ENCODE measurements at places on chromosomes 16 and 17.

DNA sequence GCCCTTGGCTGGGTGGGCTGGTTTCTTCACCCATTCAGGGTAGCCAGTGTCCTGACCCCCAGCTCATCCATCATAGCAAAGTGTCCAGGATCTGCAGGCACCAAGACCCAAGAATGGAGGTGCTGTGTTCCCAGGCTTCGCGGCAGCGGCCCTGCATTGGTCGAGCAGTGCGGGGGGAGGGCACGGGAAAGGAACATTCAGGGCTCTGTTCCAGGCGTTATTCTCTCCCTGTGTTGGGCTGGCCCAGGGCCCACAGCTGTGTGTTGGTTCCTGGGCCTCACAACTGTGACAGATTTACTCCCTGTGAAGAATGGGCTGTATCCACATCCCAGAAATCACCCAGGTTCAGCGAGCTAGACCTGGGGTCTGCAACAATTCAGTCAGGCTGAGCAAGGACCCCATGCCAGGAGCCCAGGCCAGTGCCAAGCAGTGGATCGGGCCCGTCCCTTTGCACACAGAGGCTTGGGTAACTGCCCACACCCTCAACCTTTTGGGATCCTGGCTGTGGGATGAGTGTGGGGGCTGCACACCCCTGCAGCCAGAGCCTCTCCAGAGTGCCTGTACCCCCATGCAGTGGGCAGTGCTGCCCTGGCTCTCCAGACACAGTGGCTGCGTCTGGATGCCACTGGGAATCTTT lies 10.0 kb downstream of the GPT2 start:
- DNase-seq, result no peak

GRCh38 chr17:75065562-75066151 lies 18.6 kb downstream of the KCTD2 start:
- DNase-seq, result no peak

DNA sequence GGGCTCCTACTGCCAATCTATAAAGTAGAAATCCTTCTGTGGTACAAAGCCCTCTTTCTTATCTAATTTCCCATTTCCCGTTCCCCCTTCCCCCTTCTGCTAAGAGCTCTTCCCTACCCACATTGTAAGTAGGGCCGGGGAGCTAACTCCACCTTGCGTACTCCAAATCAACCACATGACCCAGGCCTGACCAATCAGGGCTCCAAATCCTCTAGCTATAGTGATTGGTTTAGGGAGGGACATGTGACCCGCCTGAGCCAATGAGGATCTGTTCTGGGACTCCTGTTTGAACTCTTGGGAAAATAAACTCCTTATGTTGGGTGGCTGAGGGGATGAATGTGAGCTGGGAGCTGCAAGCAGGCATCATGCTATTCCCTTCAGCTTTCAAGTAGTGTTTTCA lies 40.9 kb upstream of the MEOX1 start:
- DNase-seq, result no peak

- no peak for DNase-seq
Observed at GRCh38 chr17:521561-522325, 169.1 kb upstream of the RPH3AL start.

GRCh38 chr17:81309140-81309858 lies 14.2 kb upstream of the SLC38A10 start:
- no peak for DNase-seq

DNA sequence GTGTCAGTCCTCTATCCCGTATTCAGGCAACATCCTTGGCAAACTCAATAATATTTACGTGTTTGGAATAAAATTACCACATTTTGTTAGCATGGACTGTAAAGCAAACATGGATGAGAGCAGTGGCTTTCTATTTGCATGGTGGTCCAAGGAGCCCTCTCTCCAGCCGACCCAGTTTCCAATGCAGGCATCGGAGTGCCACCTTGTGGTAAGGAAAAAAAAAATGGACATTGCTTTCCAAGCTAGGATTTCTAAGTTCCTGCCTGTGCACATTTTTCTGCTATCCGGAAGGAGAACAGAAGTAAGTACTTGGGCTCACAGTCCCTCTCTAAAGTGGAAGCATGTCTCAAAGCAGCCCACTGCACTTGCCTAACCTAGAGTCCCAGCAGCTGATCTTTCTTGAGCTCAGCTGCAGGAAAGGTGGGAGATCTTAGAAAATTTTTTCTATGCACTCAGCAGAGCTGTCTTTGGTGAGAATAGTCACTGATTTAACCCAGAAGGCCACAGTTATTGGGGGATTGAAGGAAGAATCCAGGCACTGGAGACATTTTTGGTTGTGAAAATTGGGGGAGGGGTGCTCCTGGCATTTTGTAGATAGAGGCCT lies 46.0 kb upstream of the ERCC4 start:
- no peak for DNase-seq

DNA sequence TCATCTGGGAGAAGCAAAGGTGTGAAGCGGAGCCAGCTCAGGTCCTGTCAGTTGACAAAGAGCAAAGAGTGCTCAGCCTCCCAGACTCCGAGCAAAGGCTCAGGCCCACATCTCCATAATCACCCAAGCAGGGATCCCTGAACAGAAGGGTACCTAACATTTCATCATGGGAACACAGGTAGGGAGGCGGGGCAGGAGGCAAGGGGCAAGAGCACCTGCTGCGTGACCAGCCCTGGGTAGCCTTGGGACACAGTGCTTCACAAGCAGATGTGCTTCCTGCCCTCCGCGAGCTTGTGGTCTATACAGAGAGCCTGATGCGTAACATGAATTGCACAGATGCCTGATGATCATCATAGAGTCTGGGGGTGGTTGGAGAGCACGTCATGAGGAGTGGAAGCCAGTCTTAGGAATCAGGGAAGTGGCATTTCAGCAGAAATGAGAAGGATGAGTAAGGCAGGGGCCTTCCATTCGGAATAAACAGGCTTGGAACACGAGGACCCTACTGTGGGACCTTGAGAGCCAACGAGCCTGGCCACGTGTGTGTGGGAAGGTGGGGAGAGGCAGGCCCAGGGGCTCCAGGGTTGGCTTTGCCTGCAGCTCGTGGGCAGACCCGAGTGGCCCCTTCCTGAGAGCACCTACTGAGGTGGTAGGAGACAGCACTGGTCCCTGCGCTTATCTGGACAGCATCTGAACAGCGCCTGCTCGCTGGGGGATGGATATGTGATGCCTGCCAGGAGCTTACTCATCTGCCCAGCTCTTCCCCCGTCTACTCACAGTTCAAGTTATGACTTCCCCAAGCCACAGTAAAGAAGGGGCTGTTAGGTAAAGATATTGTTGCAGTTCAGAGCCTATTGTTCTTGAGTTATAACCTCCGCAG lies 125.8 kb downstream of the CCDC182 start:
- DNase-seq, result no peak

- no peak for DNase-seq
Observed at GRCh38 chr17:69654981-69655855, 240.7 kb downstream of the MAP2K6 start.

DNA sequence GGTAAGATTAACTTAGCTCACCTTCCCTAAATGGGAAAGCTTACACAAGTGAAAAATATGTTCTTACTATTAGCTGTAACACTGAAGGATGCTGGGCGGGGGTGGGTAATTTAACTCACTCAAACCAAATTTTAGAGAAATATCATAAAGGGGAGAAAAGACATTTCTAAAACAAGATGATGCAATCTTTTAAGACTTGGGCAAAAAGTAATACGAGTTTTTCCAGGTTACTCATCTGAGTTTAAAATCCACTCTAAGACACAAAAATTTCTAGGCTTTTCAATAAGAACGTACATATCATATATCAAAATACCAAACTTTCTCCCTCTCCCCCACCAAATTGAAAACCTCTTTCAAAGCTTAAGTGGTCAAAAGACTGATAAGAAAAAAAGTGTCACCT lies 228.8 kb downstream of the CEP112 start:
- DNase-seq, result no peak

GRCh38 chr17:3575511-3575910 lies 17.9 kb upstream of the TRPV3 start:
- DNase-seq, result no peak

GRCh38 chr17:57120814-57121213 lies 35.8 kb downstream of the AKAP1 start:
- no peak for DNase-seq

DNA sequence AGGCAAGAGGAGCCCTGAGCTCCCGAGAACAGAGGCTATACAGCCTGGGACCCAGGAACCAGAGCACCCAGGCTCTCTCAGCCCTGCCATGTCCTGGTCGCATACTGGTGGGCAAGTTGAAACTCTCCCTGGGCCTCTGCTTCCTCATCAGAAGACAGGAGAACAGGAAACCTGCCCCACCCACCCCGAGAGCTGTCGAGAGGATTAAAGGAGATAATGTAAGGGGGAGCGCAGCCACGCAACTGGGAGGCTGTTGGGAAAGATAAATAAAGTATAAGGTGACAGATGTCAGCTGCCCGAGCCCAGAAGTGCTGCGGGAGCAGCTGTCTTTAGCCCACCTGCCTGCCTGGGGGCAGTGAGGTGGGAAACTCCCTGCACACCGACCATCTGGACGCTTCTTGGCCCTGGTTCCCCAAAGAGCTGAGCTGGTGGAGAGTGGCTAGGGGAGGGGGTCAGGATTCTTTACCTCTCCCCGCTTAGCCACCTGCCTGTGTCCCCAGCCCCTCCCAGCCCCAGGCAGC lies 6.8 kb downstream of the KIF19 start:
- peak; percentile 78 for DNase-seq

GRCh38 chr16:67397812-67398545 lies 4.7 kb upstream of the TPPP3 start:
- DNase-seq, result no peak

- no peak for DNase-seq
Observed at GRCh38 chr17:29870836-29871465, 59.1 kb downstream of the SSH2 start.

GRCh38 chr16:491220-491919 lies 36.1 kb upstream of the CAPN15 start:
- DNase-seq, result no peak

- DNase-seq, result no peak
Observed at GRCh38 chr17:20988001-20988636, 54.7 kb downstream of the USP22 start.

DNA sequence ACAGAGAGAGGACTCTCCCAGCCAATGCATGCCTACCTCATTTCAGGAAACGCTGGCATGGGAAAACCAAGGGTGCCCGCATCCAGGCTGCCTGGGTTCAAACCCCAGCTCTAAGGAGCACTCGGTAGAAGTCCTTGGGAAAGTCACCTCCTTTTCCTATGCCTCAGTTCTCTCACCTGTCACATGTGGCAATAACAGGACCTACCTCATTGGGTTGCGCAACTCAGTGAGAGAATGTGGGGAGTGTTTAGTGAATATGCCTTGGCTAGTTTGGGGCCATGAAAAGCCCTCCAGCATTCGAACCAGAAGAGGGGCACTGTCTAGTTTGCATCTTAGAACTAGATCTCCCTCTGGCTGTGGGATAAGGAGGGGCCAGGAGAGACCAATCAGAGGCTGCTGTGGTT lies 9.0 kb upstream of the NXPH3 start:
- DNase-seq, result no peak

DNA sequence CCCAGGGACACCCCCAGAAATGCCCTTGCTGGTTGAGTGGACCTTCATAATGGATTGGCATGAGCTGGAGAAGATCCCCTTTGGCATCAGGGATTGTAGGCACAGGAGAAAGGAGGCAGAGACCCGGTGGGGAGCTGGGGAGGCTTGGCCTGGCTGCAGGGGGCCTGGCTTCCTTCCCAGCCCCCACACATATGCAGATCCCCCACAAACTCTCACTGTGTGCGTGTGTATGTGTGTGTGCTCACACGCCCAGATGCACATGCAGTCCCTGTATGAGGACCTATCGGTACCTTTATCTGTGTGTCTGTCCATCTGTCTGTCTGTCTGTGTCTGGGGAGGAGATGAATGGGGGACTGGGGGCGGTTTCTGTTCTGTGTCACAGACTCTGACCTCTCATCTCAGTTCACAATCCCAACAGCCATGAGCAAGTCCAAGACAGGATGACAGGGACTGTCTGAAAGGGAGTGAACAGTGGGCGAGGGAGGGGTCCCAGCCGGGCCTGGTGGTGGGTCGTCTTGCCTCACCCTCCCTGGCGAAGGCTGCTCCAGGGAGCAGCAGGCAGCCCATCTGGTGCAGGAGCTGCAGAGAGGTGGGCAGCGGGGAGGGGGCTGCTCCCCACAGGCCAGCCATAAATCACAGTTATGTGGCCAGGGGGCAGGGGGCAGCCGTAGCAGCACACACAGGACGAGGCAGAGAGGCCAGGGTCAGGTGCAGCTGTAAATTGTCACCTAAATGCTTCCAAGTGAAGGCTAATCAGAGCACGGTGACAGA lies 46.7 kb upstream of the LHX1 start:
- no peak for DNase-seq

DNA sequence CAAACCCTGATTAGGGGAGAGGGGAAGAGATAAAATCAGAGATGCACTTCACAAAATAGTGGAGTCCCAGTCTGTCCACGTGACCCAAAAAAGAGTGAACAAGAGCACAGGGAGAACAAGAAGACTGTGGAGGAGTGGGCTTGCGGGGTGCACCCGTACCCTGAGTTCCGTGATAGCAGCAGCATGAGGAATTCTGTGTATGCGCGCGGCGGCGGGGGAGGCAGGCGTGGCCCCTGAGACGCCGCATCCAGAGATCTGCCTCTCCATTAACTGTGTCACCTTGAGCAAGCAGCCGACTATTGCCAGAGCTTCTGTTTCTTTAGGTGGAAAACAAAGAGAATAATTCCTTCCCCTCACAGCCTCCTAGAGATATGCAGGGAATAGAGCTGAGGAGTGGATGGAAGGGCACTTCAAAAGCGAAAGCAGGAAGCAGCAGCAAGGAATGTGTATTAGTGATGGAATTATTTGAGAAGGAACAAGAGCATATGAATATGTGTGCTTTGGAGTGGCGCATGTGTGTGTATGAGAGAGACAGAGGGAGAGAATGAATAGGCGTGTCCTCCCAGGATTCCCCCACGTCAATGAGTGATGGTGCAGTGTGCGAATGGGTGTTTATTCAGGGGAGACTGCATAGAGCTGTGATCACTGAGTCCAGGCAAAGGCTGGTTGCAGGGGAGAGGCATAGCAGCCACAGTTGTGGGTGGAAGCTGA lies 10.4 kb upstream of the SOX9 start:
- DNase-seq, result no peak

DNA sequence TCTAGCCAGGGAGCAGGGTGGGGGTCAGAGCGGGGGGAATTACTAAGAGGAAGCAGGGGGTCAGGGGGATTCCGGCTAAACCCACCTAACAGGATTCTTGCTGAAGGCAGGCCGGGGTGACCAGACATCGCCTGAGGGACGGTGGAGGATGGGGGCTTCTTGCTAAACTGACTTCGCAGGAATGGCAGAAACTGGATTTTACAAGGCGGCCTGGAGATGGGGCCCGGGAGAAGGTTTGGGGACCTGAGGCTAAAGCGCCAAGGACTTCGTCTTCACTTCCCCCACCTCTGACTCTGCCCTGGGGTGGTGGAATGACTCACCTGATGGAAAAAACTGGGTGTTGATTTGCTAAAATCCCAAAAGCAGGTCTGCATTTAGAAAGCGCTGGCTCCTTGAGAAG lies 23.5 kb downstream of the LGALS3BP start:
- DNase-seq, result no peak

DNA sequence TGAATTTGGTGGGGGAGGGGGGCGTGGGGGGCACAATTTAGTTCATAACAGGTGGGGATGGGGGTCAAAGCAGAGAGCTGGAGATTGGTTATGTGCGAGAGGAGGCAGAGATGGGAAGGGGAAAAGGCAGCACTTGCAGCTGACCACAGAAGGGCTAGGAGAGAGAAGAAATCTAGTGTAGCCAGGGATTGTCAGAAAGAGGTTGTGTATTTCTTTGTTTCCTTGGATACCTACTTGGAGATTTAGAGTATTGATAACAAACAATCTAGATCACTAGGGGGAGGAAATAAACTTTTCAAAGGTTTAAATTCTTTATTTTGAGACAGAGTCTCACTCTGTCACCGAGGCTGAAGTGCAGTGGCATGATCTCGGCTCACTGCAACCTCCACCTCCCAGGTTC lies 47.1 kb upstream of the YPEL2 start:
- no peak for DNase-seq

GRCh38 chr17:75079023-75079373 lies 8.8 kb upstream of the SLC16A5 start:
- no peak for DNase-seq

All from NCI-H1417 treated with DMSO at 0.1 percent for 48 hours (cell line).